ENCODE measurements at places on chromosomes 6 and 20.

- no peaks in the 10 kb centered on the region for H3K27me3 ChIP-seq
- H3K4me1 ChIP-seq: no peaks in the 10 kb centered on the region
- H3K27ac ChIP-seq: no peak overlapping the region
Observed at GRCh38 chr20:33267701-33268100, 15.3 kb upstream of the BPIFB1 start.

DNA sequence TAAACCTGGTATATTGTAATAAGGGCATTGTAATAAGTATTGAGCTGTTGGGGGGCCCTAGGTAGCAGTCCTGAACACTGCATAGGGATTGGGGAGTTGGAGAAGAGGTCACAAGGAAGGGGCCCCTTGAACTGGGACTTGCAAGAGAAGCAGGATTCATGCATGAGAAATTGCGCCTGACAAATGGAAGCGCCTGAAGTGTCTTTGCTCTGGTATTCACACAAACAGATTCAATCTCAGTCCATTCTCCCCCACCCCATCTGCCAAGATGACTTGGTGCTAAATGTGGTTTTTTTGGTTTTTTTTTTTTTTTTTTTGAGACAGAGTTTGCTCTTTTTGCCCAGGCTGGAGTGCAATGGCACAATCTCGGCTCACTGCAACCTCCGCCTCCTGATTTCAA, 87.1 kb downstream of the CAP2 start:
- H3K27ac ChIP-seq: no peak overlapping the region
- DNase-seq: no peak
- no peaks in the 10 kb centered on the region for H3K27me3 ChIP-seq
- H3K4me3 ChIP-seq: no peak overlapping the region

GRCh38 chr6:168616816-168617765, 176.1 kb downstream of the SMOC2 start:
- no peak overlapping the region for H3K4me3 ChIP-seq
- H3K4me1 ChIP-seq: peaks cover 8% of the 10 kb centered on the region
- no peaks in the 10 kb centered on the region for H3K36me3 ChIP-seq
- no peak overlapping the region for H3K27ac ChIP-seq
- H3K27me3 ChIP-seq: no peaks in the 10 kb centered on the region

- DNase-seq: no peak
- H3K36me3 ChIP-seq: no peaks in the 10 kb centered on the region
- no peak overlapping the region for H3K27ac ChIP-seq
- H3K27me3 ChIP-seq: no peaks in the 10 kb centered on the region
- H3K4me1 ChIP-seq: no peaks in the 10 kb centered on the region
Observed at GRCh38 chr20:2902291-2902690, 29.0 kb downstream of the PTPRA start.

DNA sequence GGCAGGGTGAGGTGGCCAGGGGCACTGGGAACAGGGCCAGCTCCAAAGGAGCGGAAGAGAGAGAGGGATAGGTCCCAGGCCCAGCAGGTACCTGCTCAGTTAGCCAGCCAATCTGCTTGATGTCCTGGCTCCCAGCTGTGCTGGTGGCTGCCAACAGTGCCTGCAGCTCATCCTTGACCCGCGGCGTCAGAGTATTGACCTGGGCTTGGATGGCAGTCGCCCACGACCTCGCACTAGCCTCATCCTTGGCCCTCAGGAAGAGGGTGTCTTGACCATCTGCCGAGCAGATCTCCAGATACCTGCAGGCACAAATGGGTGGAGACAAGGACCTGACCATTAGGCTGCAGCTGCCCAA, 11.1 kb upstream of the CDK5RAP1 start:
- no peaks in the 10 kb centered on the region for H3K27me3 ChIP-seq
- H3K27ac ChIP-seq: no peak overlapping the region
- no peaks in the 10 kb centered on the region for H3K4me1 ChIP-seq
- no peak for DNase-seq
- H3K36me3 ChIP-seq: no peaks in the 10 kb centered on the region
- no peak overlapping the region for H3K4me3 ChIP-seq

GRCh38 chr6:73774311-73774774, 78.3 kb downstream of the CD109 start:
- H3K4me3 ChIP-seq: no peak overlapping the region
- H3K27me3 ChIP-seq: no peaks in the 10 kb centered on the region
- DNase-seq: peak; percentile 89
- no peak overlapping the region for H3K27ac ChIP-seq
- H3K4me1 ChIP-seq: peaks cover 3% of the 10 kb centered on the region

GRCh38 chr20:58342104-58342945, 32.8 kb downstream of the RAB22A start:
- no peaks in the 10 kb centered on the region for H3K27me3 ChIP-seq
- no peak overlapping the region for H3K4me3 ChIP-seq
- H3K27ac ChIP-seq: no peak overlapping the region
- H3K4me1 ChIP-seq: peaks cover 7% of the 10 kb centered on the region

- H3K4me1 ChIP-seq: peaks cover 4% of the 10 kb centered on the region
- peaks cover 22% of the 10 kb centered on the region for H3K27me3 ChIP-seq
- H3K4me3 ChIP-seq: peak overlapping the region; percentile 59
- H3K36me3 ChIP-seq: no peaks in the 10 kb centered on the region
- no peak overlapping the region for H3K27ac ChIP-seq
- no peak for DNase-seq
Observed at GRCh38 chr6:93416571-93417420, 2.6 kb downstream of the EPHA7 start.

Data from trophoblast cell (in vitro differentiated cells and primary cell).